MCF 10A (cell line): ENCODE measurements at places on chromosomes 13 and 19. TPM values are rescaled to one million over a fixed set of nuclear protein-coding genes. Genes with fewer than 3 reads are reported as not detected.

DNA sequence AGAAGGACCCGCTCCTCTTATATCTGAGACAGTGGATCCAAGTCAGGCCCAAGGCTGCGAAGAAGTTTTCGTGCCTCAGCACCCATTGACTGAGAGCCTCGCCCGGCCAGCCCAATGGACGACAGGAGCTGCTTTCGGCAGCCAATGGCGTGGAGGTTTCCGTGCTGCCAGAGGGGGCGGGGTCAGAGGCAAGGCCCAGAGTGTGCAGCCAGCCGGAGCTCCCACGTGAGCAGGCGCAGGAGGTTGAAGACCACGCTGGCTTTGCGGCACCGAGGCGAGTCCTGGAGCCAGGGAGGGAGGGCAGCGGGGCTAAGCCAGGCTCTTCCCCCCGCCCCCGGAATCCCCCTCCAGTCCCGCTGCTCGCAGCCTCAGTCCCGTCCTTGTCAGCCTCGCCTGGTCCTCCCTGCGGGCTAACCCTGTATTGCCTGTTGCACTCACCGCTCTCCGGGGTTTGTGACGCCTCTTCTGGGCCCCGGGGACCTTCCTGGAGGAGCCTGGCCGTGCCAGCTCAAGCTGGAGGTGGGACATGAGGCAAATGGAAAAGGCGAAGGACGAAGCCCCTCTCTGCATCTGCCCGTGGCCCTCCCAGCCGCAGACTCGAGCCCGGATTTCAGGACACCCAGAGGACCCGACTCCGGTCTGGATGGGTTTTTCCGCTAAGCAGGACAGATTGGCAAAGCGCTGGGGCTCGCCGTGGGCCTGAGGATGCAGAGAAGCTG is 1.5 kb downstream of the IFNL4 start:
- H3K4me3 ChIP-seq, result no peak overlapping the region
- no peaks in the 10 kb centered on the region for H3K36me3 ChIP-seq
- H3K27ac ChIP-seq, result no peak overlapping the region
- peaks cover 27% of the 10 kb centered on the region for H3K27me3 ChIP-seq
- no peak for DNase-seq

Gene CAB39L
- total RNA-seq, result 6.2 and 11.1 TPM in 2 replicates

- no peaks in the 10 kb centered on the region for H3K27me3 ChIP-seq
- no peak overlapping the region for H3K27ac ChIP-seq
- no peak overlapping the region for H3K4me3 ChIP-seq
- H3K36me3 ChIP-seq, result peaks cover 84% of the 10 kb centered on the region
- no peaks in the 10 kb centered on the region for H3K4me1 ChIP-seq
Observed at GRCh38 chr13:41077475-41077874, 16.2 kb downstream of the WBP4 start.

Gene KLF5
- total RNA-seq, result 197 and 226 TPM in 2 replicates

- H3K36me3 ChIP-seq, result peaks cover 6% of the 10 kb centered on the region
- H3K4me3 ChIP-seq, result no peak overlapping the region
- H3K27me3 ChIP-seq, result no peaks in the 10 kb centered on the region
- no peak for DNase-seq
Observed at GRCh38 chr13:110323172-110323891, 16.2 kb downstream of the COL4A2 start.
